ENCODE measurements at places on chromosomes 6 and 20.

- DNase-seq: no peak
Measured at GRCh38 chr6:158467923-158468322, 92.0 kb upstream of the TMEM181 start.

DNA sequence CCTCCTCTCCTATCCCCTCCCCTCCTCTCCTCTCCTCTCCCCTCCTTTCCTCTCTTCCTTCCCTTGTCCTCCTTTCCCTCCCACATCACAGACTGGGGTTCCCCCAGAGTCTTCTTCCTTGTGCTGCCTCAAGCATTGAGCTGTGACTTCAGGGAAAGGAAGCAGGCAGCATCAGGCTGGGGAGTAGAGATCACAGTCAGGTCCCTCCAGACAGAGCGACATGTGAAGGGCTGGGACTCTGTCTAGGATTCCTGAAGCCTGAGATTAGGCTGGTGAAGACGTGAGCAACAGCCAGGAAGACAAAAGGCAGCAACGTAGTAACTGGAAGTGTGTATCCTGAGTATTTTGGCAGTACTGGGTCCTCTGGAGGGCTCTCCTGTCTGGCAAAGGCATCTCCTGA, 265.4 kb upstream of the SUPT3H start:
- no peak for DNase-seq

- DNase-seq: no peak
Measured at GRCh38 chr20:5770231-5770986, 20.2 kb downstream of the SHLD1 start.

DNA sequence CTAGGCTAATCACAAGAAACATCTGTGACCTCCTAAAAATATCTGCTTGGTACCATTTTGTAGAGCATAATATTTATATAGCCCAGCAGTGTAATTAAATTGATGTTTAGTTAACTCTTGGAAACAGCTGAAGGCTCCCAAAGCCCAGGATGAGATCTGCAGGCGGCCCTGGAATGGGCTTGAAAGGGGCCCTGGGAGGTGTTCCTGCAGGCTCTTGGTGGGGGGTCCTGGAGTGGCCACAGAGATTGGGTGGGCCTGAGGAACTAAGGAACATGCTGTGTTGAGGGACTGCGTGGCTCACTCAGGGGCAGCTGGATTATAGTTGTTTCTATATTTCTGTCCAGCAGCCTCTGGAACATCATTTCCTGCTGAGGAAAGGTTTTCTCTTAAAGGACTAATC, 9.2 kb downstream of the SCP2D1 start:
- no peak for DNase-seq

GRCh38 chr6:106381881-106382280, 21.4 kb downstream of the CRYBG1 start:
- no peak for DNase-seq

DNA sequence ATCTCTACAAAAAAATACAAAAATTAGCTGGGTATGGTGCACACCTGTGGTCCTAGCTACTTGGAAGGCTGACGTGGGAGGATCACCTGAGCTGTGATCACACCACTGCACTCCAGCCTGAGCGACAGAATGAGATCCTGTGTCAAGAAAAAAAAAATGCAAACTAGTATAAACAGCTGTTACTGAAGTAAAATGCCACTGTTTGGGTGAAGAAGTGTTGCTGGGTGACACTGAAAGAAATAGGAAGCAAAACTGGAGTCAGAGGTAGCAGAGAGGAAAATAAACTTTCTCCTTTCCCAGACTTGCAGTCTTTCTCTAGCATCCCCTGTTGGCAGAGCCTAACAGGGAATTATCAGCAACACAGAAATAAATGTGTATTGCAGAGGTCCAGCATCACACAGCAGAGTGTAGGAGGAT, 241.2 kb upstream of the PREP start:
- DNase-seq: no peak

- no peak for DNase-seq
Measured at GRCh38 chr6:7439228-7439627, 49.6 kb downstream of the RIOK1 start.

- no peak for DNase-seq
Measured at GRCh38 chr6:35091346-35092083, 49.6 kb downstream of the TCP11 start.

GRCh38 chr20:42074944-42075343, 456.8 kb upstream of the CHD6 start:
- no peak for DNase-seq

DNA sequence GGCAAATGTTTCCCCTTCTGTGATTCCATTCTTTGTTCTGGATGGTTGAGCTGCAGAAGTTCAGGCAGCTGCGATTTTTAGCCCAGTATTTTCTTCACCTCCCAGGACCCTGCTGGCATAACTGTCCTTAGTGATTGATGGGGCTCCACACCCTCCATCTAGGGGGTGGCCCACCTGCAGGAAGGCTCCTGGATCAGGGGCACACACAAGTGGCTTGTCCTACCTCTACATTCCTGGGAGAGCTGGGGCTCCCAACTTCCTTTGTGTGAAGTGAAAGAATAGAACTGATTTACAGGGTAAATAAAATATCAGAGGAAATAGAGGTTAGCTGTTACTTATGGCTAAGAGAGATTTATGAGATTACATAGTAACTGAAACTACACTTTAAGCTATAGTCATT, 129.5 kb upstream of the MAP3K7 start:
- no peak for DNase-seq

DNA sequence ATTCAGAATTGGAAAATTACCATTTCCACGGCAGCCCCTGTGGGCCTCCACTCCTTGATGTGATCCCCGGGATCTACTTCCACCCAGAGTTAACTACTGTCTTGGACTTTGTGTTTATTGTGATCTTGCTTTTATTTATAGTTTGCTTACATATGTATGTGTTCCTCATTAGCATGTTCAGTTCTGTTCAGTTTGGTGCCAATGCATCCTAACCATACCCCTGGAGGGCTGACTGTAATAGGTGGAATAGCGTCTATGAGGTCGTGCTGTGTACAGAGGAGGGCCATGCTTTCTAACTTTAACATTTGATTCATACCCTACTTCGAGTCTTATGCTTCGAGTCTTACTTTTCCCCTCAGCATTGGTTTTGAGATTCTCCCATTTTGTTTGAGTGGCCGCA, 104.3 kb upstream of the SLC24A3 start:
- no peak for DNase-seq

DNA sequence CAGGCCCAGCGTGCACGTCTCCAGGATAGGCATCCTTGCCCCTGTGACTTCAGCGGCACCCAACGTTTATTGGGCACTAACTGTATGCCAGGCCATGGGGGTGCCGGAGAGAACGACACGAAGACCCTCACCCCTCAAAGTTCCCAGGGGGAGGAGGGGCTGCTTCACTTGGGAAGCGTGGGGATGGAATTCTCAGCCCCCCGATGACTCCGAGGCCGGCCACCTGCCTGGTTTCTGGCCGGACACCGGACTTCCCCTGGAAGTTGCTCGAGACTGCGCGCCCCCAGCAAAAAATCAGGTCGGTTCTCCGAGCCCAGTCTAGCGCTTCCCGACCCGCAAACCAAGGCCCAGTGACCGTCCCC, 275 bp upstream of the MAVS start:
- DNase-seq: no peak

- DNase-seq: no peak
Measured at GRCh38 chr6:114718186-114718585, 375.4 kb upstream of the HS3ST5 start.

DNA sequence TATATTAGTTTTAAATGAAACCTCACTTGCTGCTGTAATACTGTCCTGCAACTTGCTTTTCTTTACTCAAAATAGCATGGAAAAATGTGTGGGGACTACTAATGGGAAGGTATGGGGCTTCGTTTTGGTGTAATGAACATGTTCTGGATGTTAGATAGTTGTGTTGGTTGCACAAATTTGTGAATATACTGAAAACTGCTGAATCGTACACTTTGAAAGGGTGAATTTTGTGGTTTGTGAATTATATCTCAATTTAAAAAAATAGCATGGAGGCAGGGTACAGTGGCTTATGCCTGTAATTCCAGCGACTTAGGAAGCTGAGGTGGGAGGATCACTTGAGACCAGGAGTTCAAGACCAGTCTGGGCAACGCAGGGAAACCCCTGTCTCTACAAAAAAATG, 2.3 kb downstream of the BCAS4 start:
- DNase-seq: no peak

DNA sequence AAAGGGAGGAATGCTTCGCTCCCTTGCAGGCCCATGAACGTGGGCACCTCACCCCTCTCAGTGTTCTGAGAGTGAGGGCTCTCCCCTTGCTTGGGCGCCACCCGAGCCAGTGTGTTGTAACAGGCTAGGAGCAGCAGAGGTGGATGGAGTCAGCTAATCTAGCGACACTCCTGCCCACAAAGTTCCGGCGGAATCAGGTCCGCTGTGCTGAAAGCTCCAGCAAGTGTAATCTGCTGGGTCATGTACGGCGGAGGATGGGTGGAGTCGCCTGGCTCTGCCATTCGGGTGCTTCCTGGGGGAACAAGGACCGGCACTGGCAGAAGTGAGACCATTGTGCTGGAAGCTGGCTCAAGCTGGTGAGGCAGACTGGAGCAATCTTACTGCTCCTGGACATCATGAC, 1310.1 kb downstream of the EPHA7 start:
- no peak for DNase-seq

GRCh38 chr20:47675190-47676142, 109.8 kb downstream of the SULF2 start:
- DNase-seq: no peak

GRCh38 chr6:112439432-112439831, 92.3 kb downstream of the RFPL4B start:
- DNase-seq: no peak

DNA sequence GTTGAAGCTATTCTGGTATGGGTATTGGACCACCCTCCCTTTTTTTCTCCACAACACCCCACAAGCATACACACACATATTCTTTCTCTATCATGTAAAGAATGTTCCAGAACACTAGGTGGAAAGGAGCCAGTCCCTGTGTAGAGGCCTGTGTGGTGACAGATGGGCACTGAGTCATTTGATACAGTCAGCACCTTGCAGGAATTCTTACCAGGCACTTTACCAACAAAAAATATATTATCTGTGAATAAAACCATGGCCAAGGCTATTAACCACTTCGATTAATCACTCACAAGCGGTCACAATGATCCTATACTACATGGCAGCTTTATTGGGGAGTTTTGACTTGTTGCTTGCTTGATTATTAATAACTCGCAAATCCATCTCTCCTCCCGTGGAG, 149.5 kb downstream of the BFSP1 start:
- no peak for DNase-seq

- DNase-seq: no peak
Measured at GRCh38 chr6:17001188-17001587, 100.7 kb upstream of the STMND1 start.

DNA sequence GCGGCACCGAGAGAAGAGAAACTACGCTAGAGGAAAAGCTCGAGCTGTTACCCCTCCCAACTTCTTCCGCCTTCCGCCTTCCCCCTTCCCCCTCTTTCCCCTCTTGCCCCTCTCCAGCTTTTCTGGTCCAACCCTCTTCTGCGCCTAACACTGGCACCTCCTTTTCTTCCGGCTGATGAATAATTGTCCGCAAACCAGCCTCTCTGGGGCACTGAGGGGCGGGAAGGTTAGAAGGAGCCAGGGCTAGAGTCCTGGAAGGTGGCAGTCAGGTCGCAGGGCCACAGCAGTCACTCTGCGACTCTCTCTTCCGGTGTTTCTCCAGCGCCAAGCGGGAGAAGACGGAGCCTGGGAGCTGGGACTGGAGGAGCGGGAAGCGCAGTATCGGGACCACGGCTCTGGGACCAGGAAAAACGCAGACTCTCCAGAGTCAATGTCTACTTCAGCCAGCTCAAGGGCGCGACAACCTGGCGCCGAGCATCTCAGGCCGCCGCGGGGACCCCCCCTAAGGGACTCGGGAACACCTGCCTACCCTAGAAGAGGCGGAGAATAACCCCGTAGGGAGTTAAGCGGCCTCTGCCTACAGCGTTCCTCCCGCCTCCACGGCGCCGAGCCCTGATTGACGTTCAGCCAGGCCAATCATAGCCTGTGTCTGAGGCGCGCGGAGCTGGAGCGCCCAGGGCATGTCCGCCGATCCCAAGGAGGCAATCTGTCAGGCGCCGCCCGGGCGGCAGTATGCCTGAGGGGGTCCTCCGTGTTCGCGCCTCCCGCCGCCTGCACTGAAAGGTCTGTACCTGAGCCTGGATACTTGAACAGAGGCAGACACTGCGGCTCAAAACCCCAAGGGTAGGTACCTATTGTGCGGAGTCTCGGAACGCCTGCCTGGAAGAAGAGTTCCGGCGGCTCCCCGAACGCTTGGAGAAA, 40.4 kb downstream of the PSMB9 start:
- peak; percentile 96 for DNase-seq

DNA sequence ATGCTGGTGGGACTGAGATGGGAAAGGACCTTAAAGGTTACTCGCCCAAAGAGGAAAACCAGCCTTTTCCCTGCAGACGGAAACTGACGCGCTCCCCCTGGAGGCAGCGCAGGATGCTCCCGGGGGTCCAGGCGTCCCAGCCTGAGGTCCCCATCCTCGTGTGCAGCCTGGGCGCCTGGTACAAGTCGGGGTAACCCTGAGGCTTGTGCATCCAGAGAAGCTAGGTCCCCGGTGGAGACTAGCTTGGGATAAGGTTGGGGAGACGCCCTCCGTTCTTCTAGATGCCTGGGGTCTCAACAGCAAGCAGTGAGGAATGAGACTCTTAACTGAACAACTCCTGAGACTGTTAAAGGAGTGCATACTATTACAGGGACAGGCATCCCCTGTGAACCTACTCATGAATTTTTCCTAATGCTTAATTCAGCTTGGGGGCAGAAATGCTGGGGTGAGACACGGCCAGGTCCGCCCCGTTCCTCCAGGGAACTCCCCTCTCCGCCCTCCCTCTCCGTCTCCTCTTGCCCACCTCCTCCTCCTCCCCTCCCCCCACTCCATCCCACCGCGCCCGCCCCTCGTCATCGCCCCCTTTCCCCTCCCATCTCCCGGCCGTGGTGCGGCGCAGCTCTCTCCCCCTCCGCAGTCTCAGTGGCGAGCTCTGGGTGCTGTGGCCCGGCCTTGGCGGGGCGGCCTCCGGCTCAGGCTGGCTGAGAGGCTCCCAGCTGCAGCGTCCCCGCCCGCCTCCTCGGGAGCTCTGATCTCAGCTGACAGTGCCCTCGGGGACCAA, at the start of gene PRSS35:
TSS of gene PRSS35 (plus strand) at position 634 of the 781 bp plus-strand sequence. CDS start 10,908 bp downstream, outside the sequence.
- peak; percentile 36 for DNase-seq
